ENCODE measurements at places on chromosomes 7 and 10.

DNA sequence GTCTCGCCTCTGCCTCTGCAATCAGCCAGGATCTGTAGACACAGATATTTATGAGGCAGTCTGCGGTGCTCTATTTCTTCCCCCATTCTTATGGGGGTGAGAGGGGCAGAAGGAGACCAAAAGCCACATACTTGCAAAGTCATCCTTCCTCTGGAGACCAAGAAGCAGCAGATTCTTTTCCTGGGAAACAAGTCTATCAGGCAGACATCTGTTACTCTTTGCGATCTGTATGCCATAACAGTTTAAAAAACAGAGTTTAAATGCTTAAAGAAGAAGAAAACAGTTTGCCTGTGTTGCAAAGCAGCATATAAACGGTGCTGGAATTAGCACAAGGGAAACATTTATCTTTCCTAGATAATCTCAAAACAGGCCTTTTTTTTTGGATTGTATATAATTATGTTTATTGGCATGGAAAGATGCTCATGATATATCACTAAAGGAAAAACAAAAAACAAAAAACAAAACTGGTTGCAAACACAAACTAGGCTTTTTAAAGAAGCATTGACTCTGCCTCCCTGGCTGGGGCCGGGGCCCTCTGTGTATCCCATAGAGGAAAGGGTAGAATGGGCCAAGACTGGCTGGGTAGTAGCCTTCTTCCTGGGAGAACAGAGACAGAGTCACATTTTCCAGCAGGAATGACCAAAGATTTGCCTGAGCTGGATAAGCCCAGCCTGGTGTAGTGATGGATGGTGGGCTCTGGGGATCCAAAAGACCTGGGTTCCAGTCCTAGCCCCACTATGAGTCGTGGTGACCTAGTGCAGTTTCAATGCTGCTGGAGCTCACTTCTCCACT lies 50.4 kb downstream of the RGS10 start:
- no peak for DNase-seq

DNA sequence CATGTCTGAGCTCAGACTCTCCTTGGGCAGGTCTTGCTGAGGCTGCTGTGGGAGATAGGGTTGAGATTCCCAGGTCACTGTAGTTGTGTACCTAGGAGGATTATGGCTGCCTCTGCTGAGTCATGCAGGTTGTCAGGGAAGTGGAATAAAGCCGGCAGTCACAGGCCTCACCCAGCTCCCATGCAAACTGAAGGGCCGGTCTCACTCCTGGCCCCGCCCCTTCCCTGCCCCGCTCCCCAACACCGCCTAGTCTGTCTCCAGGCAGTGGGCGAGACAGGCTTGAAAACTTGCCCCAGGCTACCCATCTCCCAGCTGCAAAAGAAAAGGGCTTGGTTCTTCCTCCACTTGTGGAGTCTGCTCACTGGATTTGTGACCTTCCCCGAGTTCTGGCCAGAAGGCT lies 41.6 kb upstream of the SDHAF3 start:
- no peak for DNase-seq

GRCh38 chr7:38796626-38797501 lies 112.1 kb downstream of the VPS41 start:
- peak; percentile 22 for DNase-seq

DNA sequence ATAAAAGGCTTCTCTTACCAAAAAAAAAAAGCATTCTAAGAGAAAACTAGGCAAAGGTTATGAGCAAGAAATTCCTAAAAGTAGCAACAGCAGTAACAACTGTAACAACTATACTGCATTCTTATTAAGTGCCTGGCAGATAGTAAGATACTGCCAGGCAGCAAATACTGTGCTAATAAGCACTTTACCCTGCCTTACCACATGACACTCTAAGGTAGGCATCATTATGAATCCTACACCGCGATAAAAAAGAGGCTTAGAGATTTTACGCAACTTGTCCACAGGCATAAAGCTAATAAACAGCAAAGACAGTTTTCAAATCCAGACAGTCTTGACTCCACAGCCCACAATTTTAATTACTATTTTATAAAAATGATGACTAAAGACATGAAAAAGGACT lies 83.2 kb downstream of the USP6NL start:
- DNase-seq, result no peak

GRCh38 chr10:13950543-13950939 lies 363.8 kb downstream of the PRPF18 start:
- DNase-seq, result no peak

DNA sequence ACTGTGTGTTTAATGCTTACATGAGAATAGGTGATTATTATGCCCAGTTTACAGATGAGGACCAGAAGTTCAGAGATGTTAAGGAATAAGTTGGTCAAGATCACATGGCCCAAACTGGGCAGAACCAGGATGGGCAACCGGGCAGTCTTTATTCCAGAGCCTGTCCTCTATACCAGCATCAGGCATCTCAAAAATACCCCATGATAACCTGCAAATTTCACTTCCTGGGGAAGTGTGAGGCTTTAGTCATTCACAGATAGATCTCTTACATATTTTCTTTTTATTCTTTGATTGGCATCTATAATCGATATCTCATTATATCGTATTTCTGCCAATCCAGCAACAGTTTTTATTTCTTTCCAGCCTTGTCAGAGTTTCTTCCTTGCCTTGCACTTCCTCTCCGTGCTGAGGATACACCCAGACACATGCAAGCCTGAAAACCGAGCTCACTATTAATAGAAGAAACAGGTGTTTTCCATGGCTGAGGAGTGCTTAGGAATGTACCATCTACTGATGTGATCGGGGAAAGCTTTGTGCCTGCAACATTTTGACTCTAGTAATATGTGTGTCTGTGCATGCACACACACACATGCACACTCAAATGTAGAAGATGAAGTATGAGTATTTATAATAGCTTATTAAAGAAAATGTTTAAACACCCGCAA lies 82.4 kb downstream of the CREM start:
- no peak for DNase-seq

GRCh38 chr10:118871244-118871865 lies 116.6 kb upstream of the CACUL1 start:
- no peak for DNase-seq

GRCh38 chr7:139942636-139943035 lies 113.6 kb downstream of the TBXAS1 start:
- no peak for DNase-seq

- no peak for DNase-seq
Measured at GRCh38 chr10:49642311-49642710, 28.5 kb downstream of the CHAT start.

DNA sequence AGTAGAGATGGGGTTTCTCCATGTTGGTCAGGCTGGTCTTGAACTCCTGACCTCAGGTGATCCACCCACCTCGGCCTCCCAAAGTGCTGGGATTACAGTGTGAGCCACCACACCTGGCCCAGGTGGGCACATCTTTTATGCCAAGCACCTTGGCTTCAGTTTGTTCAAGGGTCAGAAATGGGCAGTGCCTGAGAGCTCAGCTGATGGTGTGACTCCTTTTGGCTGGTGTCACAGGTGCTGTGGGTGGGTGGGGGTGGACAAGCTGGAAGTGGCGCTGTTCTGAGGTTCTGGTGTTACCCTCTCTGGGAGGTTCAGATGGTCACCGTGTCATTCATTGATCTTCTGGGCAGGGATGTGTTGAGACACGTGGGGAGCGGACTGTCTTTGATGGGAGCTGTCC lies 11.5 kb downstream of the ADCY1 start:
- no peak for DNase-seq

GRCh38 chr10:126204320-126204719 lies 184.0 kb downstream of the ADAM12 start:
- no peak for DNase-seq

DNA sequence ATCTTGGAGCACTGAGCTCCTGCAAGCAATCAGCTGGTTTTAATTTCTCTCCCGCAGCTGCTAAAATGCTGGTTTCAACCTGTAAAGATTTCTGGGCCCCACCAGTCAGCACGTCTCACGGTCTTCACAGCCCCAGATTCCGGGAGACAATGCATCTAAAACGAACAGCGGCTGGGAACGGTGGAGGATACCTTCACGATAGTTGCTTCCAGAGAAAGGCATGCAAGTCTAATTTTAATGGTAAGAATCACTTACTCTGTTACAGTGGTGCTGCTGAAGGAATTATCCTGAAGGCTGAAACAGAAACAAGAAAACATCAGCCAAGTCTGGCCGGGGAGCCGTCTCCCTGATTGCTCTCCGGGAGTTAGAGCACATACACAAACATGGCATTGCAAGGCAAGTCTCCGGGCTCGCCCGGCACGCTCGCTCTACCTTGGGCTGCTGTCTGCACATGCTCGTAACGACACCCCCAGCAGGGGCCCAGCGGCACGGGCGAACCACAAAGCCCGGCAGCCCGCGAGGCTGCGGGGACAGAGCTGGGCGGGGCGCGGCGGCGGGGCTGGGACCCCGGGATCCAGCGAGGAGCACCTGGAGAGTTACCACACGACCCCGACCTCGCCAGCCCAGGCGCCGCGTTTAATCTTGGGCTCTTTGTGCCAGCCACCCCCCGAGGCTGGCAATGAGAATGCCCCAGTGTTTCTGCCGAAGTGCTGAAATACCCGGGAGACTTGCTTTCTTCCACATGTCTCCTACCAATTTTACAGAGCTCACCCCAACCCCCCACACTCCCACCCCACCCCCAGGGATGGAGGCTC lies at the start of gene FAM13C:
Gene FAM13C (minus strand): TSS at position 406 of the 815 bp plus-strand sequence. CDS start 89 bp downstream, at position 317.
- no peak for DNase-seq

DNA sequence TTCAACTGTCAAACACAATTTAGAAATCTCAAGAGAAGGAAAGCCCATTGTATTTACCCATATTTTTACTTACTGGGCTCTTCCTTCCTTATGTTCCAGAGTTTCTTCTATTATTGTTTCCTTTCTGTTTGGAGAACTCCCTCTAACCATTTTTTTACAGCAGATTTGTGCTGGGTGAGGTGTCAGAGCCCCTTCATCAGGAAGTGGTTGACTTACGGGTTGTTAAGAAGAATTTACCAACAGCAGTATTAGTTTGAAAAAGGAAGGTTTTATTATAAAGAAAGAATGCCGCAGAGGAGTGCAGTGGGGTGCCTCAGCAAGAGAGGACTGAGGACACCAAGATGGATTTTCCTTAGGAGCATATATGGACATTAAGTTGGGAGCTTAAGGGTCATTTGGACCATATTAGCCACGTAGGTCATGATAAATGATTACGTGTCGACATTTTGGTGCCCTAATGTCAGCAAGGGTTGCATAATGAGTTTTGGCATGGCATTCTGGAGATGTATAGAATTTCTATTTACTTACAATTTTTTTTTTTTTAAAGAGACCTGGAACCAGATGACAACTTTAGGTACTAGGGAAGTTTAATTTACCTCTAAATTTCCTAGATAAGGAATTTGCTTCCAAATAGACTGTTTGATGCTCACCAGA lies 6.3 kb upstream of the TBATA start:
- no peak for DNase-seq

- DNase-seq, result no peak
Measured at GRCh38 chr7:84820481-84820880, 366.4 kb downstream of the SEMA3D start.

GRCh38 chr7:12747687-12748306 lies 60.4 kb downstream of the ARL4A start:
- no peak for DNase-seq

DNA sequence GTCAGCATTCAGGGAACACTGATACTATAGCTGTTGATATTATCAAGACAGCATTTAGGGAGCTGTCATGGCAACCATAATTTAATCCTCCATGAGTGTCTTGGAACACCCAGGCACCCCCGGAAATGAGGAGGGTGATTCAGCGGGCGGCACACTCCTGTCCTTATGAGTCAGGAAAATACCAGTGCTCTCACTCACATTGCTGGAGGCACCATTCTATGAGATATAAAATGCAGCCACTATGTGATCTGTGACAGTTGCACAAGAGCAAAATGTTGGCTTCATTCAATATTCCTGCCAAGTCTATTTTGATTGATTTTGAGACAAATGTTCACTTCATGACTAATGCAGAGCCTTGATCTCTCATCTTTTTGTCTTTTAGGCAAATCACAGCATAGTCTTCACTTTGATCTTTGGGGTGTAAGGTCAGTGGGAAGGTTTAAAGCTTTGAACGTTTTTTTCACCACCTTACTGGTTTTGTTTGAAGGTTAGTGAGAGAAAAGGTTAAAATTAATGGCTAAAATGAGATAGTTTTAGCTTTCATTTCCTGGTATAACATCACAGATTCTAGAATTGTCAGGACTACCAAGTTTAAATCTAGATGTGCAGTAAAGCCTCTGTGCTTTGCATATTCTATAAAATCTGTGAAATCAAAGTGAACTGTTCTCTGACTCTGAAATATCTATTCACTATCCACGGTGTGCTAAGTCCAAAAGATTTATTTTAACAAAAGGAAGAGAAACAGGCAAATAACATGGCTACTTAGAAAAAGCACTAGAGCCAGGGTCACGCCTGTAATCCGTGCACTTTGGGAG lies 12.4 kb upstream of the ARHGAP12 start:
- DNase-seq, result peak; percentile 75

DNA sequence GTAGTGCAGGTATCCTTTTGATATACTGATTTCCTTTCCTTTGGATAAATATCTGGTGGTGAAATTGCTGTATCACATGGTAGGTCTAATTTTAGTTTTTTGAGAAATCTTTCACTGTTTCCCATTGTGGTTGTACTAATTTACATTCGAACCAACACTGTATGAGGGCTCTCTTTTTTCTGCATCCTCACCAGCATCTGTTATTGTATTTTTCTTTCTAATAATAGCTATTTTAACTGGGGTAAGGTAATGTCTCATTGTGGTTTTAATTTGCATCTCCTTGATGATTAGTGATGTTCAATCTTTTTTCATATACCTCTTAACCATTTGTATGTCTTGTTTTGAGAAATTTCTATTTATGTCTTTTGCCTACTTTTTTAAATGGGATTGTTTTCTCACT lies 335.4 kb upstream of the MTPN start:
- no peak for DNase-seq

- DNase-seq, result no peak
Measured at GRCh38 chr7:148201992-148202391, 388.6 kb upstream of the C7orf33 start.

- DNase-seq, result no peak
Measured at GRCh38 chr10:124166431-124167125, 73.2 kb upstream of the CHST15 start.

GRCh38 chr7:6218329-6218728 lies 54.1 kb downstream of the CYTH3 start:
- DNase-seq, result no peak

GRCh38 chr10:86785037-86785436 lies 28.6 kb downstream of the BMPR1A start:
- no peak for DNase-seq

DNA sequence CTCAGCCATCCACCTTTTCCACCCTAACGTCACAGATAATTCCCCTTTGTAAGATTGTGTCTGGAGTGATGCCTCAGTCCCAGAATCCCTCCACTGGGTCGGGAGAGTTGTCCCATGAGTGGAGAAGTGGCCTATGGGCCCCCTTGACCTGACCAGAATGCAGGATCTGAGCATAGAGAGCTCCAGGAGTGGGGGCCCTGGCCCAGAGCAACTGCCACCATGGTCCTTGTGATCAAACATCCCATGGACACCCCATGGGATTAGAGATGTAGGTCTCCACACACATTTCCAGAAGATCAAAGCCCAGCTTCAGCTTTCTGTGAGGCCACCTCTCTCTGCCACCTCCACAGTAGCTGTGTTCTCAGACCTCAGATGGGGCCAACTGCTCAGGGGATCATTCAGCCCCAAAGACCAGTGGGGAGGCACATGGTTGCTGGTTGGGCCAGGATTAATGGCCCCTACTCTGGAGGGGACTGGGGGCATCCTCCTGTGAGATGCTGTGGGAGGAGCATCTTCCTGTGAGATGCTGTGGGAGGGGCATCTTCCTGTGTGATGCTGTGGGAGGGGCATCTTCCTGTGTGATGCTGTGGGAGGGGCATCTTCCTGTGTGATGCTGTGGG lies 28.5 kb upstream of the DPYSL4 start:
- DNase-seq, result no peak

Measured in HS-27A (cell line).